ENCODE measurements at places on chromosomes 6 and 20.
A peak's percentile ranks its signal among the peaks of the same experiment; 100 is the strongest.

- no peak overlapping the region for H3K27ac ChIP-seq
- H3K27me3 ChIP-seq, result no peaks in the 10 kb centered on the region
- no peaks in the 10 kb centered on the region for H3K36me3 ChIP-seq
- H3K4me3 ChIP-seq, result no peak overlapping the region
- H3K4me1 ChIP-seq, result no peaks in the 10 kb centered on the region
These were observed 66.7 kb downstream of the RPP21 start for GRCh38 chr6:30411515-30412207.

- H3K36me3 ChIP-seq, result no peaks in the 10 kb centered on the region
- DNase-seq, result no peak
- H3K4me1 ChIP-seq, result no peaks in the 10 kb centered on the region
- H3K4me3 ChIP-seq, result no peak overlapping the region
These were observed 11.5 kb downstream of the DLGAP4 start for GRCh38 chr20:36317675-36318074.

DNA sequence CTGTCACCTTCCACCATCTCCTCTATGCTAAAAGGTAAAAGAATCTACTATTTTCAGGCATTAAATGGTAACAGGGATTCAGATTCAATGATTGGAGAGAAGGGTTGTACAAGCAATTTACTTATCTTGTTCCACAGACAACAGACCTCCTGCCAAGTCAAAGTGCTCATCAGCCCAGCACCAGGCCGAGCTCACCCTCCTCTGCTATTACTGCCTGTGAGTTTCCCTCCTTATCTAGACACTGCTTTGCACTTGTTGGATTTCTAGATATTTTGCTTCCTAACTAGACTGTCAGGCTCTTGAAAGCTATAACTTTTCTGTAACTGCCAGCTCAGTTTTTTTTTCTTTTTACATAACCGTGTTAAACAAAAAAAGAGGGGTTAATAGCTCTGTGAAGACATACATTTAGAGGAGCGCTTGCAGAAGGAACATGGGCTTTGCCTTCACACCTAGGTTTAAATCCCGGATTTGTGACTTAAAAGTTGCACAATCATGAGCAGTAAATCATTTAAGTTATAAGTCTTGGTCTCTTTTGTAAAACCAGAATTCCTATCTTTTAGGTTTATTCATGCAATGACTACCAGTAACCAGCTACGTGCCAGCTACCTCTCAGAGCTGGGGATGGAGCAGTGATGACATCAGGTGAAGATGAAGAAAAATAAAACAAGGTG is 1.1 kb upstream of the FAM162B start:
- H3K27ac ChIP-seq, result no peak overlapping the region
- peaks cover 5% of the 10 kb centered on the region for H3K4me1 ChIP-seq
- H3K27me3 ChIP-seq, result peaks cover 2% of the 10 kb centered on the region
- no peak for DNase-seq
- no peak overlapping the region for H3K4me3 ChIP-seq

- H3K4me1 ChIP-seq, result no peaks in the 10 kb centered on the region
- no peaks in the 10 kb centered on the region for H3K36me3 ChIP-seq
- H3K4me3 ChIP-seq, result no peak overlapping the region
- no peaks in the 10 kb centered on the region for H3K27me3 ChIP-seq
- DNase-seq, result no peak
These were observed 107.0 kb upstream of the SMLR1 start for GRCh38 chr6:130720076-130720715.

DNA sequence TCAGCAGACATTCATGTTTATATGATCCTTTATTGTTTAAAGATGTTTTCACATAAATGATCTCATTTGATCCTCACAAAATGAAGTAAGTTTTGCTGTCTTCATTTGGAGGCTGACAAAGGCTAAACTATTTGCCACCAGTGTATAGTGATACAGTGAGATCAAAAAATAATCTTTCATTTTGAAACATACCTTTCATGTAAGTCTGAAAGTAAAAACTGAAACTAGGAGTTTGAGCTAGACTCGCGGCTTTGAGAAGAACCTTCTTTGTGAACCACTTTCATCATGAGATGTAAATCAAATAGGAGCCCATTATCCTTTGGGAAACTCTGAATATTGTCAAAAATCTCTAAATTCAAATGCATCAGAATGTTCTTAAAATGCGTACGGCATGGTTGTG is 40.3 kb upstream of the SPTLC3 start:
- no peak overlapping the region for H3K27ac ChIP-seq
- no peaks in the 10 kb centered on the region for H3K4me1 ChIP-seq
- no peaks in the 10 kb centered on the region for H3K36me3 ChIP-seq
- DNase-seq, result no peak

DNA sequence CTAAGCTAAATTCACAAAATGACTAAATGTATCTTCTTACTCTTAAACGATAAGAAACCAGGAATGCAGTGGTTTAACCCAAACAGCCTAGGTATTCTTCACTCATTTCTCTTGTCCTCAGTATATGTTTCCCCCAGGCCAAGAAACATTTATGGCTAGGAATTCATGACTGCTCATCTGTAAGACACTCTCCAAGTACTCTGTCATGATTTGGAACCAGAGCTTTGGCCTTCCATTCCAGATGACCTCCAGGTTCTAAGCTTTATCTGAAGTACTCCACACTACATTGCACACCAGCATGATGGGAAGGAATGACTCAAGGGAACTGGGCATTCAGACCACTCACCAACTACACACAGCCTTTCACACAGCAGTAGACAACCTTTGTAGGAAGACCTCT is 29.3 kb downstream of the NT5E start:
- H3K27me3 ChIP-seq, result no peaks in the 10 kb centered on the region
- no peak overlapping the region for H3K4me3 ChIP-seq
- DNase-seq, result no peak

DNA sequence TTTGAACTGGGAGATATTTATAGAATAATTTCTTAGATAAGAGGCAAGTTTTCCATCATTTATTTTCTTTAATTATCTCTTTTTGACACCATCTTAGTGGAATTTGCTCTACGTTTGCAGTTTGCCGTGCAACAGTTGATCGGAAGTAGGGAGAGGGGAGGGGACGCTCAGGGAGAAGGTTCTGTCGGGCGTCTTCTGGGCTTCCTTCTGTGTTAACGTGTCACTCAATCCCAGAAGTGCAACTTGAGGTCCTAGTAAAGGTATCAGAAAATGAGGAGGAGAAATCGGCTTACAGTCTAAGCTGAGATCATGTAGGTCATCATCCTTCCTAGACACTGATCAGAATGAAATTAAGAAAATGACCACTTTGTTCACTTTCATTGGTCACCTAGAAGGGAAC is 149.0 kb upstream of the SNX9 start:
- no peaks in the 10 kb centered on the region for H3K27me3 ChIP-seq
- peaks cover 13% of the 10 kb centered on the region for H3K4me1 ChIP-seq
- no peak for DNase-seq
- H3K36me3 ChIP-seq, result peaks cover 6% of the 10 kb centered on the region
- H3K27ac ChIP-seq, result no peak overlapping the region

- H3K27ac ChIP-seq, result no peak overlapping the region
- no peak overlapping the region for H3K4me3 ChIP-seq
- H3K27me3 ChIP-seq, result no peaks in the 10 kb centered on the region
- no peaks in the 10 kb centered on the region for H3K4me1 ChIP-seq
- no peaks in the 10 kb centered on the region for H3K36me3 ChIP-seq
- DNase-seq, result no peak
These were observed 217.6 kb upstream of the DTNBP1 start for GRCh38 chr6:15880262-15880973.

DNA sequence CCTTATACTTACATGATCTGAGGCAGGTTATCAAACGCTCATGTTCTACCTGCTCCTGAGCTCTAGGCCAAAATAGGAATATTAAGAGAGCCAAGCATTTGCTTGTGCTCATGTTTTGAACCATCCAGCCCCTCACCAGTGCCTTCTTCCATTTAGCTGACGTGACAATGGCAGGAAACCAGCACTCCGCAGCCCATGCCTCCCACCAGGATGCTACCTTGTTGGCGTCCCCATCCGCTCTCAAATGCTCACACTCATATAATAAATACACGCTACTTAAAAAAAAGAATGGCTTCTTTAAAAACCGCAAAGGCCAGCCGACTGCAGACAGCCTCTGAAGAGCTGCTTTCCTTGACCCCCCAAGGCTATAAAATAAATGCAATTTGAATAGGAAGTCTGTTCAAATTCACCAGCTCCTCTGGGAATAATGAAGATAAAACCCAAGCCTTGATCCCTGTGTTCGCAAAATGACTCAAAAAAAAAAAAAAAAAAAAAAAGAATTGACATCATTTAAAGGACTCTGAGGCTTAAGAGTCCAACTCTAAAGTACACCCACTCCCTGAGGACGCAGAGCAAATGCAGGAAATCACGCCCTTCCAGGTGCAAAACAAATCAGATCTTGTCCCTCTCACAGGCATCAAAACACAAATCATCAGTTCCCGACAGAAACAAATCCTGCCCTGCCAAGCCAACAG is 29.0 kb downstream of the RNASET2 start:
- no peaks in the 10 kb centered on the region for H3K4me1 ChIP-seq
- H3K36me3 ChIP-seq, result peaks cover 14% of the 10 kb centered on the region
- no peaks in the 10 kb centered on the region for H3K27me3 ChIP-seq
- no peak overlapping the region for H3K27ac ChIP-seq
- H3K4me3 ChIP-seq, result no peak overlapping the region

DNA sequence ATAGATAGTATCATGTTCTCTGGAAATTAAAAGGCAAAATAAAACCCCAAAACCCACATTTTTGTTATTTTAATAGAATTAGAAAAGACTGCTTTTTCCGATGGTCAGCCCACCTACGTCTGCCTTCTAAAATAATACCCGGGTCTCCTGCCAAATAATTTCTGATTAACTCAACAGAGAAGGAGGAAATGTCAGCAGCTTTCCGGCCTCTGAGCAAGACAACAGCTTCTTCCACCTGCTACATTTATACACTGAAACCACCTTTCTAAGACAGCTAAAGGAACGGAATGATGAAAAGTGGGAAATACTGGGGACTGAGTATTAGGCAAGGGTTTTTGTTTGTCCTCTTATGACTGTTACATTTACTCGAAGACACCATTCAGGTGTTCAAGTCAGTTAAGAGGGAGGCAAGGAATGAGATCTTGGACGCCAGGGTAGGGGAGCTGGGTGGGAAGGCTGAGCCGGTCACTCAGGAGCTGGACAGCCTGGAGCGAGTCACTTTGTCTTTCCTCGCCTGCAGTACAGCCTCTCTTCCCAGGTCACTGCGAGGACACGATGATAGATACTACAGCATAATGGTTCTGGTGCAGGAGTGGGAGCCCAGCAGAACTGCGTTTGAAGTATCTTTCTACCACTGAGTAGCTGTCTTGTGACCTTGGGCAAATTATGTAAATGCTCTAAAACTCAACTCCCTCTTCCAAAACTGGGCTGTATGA is 96.3 kb upstream of the QKI start:
- DNase-seq, result no peak
- H3K27me3 ChIP-seq, result no peaks in the 10 kb centered on the region
- no peaks in the 10 kb centered on the region for H3K36me3 ChIP-seq
- no peaks in the 10 kb centered on the region for H3K4me1 ChIP-seq
- H3K4me3 ChIP-seq, result no peak overlapping the region

- no peaks in the 10 kb centered on the region for H3K36me3 ChIP-seq
- DNase-seq, result no peak
- no peak overlapping the region for H3K27ac ChIP-seq
- no peaks in the 10 kb centered on the region for H3K4me1 ChIP-seq
These were observed 74.6 kb upstream of the TAB2 start for GRCh38 chr6:149242883-149243282.

DNA sequence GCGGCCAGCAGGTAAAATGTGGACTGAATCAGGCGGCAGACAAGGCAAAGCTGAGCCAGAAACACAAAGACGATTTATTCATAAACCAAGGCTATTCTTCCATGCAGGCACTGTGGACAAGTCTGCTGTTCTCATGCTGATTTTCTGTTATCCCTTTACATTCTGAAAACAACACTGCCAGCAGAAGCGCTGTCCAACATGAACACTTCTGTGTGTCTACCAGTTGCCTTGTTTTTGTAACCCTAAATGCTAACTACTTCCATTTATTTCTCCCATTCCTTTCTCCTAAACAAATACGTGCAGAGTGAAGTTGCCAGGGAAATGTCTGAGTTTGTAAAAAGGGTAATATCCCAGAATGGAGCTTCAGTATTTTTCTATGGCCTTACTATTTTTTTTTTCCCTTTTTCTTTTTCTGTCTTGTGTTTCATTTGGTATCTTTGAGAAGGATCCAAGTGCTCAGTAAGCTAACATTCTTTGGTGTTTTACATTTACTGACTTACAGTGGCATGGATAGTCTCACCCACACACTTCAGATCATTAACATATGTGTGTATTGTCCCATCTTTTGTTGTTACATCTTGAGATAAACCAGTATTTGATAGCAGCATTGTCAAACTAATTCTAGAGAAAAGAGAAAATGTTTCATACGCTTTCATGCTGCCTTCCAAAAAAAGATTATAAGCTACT is 1308.9 kb upstream of the MAP3K7 start:
- H3K4me1 ChIP-seq, result no peaks in the 10 kb centered on the region
- no peaks in the 10 kb centered on the region for H3K27me3 ChIP-seq
- H3K27ac ChIP-seq, result no peak overlapping the region
- no peak for DNase-seq
- H3K4me3 ChIP-seq, result no peak overlapping the region

- DNase-seq, result no peak
- H3K4me3 ChIP-seq, result no peak overlapping the region
- no peaks in the 10 kb centered on the region for H3K4me1 ChIP-seq
- H3K27me3 ChIP-seq, result no peaks in the 10 kb centered on the region
- H3K27ac ChIP-seq, result no peak overlapping the region
These were observed 15.9 kb upstream of the ADGRF1 start for GRCh38 chr6:47057830-47058540.

DNA sequence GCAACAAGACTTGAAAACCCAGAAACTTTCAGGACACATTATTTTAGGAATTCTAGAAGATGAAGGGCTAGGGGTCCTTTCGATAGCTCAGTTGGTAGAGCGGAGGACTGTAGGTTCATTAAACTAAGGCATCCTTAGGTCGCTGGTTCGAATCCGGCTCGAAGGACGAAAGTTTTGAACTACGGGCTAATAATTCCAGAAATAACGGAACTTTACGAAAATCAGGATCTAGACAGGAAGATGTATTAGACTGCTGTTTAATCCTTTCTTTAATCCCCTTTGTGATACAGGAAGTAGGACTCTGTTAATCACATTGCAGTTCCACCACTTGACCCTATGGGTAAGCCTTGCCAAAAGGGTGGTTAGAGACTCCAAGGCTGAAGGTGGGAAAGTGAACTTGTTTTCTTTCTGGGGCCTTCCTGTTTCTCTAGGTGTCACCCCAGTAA is 21.2 kb upstream of the ABT1 start:
- no peak overlapping the region for H3K27ac ChIP-seq
- H3K27me3 ChIP-seq, result no peaks in the 10 kb centered on the region
- no peak for DNase-seq
- H3K4me1 ChIP-seq, result peaks cover 4% of the 10 kb centered on the region
- no peaks in the 10 kb centered on the region for H3K36me3 ChIP-seq

DNA sequence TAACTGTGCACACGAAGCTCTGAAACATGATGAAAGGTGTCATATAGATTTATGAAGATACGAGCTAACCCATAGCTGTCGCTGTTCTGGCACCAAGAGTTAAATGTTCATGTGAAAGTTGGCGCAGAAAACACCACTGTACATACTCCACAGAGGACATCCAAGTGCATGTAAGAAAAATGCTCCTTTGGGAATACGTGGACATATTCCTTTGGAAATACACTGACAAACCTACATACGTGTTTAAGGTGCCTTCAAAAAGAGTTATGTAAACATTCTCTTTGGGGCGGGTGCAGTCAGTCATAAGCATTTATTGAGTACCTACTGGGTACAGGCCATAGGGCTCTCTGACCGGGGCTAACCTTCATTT is 723 bp upstream of the ARID1B start:
- H3K4me1 ChIP-seq, result peaks cover 26% of the 10 kb centered on the region
- no peak for DNase-seq
- H3K4me3 ChIP-seq, result peak overlapping the region; percentile 76
- peak overlapping the region; percentile 99 for H3K27ac ChIP-seq

- H3K27me3 ChIP-seq, result no peaks in the 10 kb centered on the region
- no peak overlapping the region for H3K4me3 ChIP-seq
- H3K36me3 ChIP-seq, result no peaks in the 10 kb centered on the region
- no peak overlapping the region for H3K27ac ChIP-seq
- no peak for DNase-seq
- H3K4me1 ChIP-seq, result no peaks in the 10 kb centered on the region
These were observed 91.0 kb downstream of the SCP2D1 start for GRCh38 chr20:18904624-18905023.

Measured in ascending aorta (tissue), 2 donors.